H9 (cell line): ENCODE measurements at places on chromosomes 7 and 10. TPM values are rescaled to one million over a fixed set of nuclear protein-coding genes. Genes with fewer than 3 reads are reported as not detected.
A peak's percentile ranks its signal among the peaks of the same experiment; 100 is the strongest.

- no peaks in the 10 kb centered on the region for H3K27me3 ChIP-seq
- DNase-seq: no peak
- no peak overlapping the region for H3K4me3 ChIP-seq
These were observed 229.3 kb upstream of the KLF14 start for GRCh38 chr7:130963339-130963738.

DNA sequence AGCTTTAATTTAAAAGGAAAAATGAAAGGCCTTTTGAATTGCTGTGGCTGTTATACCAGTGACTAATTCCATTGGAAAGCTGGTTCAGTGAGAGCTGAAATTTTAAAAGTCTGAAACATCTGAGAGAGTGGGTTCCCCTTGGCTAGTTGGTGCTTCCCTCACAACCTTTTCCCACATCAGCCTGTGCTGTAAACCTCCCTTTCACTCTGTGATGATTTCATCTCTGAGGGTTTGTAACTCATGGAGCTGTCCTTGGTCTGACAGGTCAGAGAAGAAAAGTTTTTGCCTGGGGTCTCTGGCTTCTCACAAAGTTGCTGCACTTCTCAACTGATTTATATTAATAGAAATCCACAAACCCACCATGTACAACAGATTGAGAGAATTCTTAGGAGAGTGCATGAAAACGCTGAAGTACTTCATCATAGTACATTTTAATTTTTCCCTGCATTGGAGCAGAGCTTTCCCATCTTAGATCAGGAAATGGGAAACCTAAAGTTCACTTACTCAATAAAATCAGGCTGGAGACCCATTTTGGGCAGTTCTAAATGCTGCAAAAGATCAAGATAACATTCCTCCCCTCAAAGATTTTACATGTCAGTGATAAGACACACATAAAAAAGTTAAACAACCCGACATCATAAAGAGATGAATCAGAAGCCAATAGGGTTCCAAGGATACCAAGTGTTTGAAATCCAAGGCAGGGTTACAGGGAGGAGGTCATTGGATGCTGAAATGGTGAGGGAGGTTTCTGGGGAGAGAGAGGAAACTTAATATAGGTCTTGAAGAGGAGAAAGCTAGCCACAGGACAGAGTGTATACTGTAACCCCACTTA lies 157.0 kb upstream of the MKLN1 start:
- no peaks in the 10 kb centered on the region for H3K27me3 ChIP-seq
- no peak for DNase-seq
- H3K4me1 ChIP-seq: no peaks in the 10 kb centered on the region
- no peak overlapping the region for H3K4me3 ChIP-seq
- no peaks in the 10 kb centered on the region for H3K36me3 ChIP-seq
- no peak overlapping the region for H3K27ac ChIP-seq

The SLC13A1 gene
- total RNA-seq: not detected in 2 replicates

GRCh38 chr10:128254476-128254875 lies 128.3 kb upstream of the MKI67 start:
- H3K27ac ChIP-seq: no peak overlapping the region
- H3K36me3 ChIP-seq: no peaks in the 10 kb centered on the region
- H3K27me3 ChIP-seq: no peaks in the 10 kb centered on the region
- H3K4me3 ChIP-seq: no peak overlapping the region

DNA sequence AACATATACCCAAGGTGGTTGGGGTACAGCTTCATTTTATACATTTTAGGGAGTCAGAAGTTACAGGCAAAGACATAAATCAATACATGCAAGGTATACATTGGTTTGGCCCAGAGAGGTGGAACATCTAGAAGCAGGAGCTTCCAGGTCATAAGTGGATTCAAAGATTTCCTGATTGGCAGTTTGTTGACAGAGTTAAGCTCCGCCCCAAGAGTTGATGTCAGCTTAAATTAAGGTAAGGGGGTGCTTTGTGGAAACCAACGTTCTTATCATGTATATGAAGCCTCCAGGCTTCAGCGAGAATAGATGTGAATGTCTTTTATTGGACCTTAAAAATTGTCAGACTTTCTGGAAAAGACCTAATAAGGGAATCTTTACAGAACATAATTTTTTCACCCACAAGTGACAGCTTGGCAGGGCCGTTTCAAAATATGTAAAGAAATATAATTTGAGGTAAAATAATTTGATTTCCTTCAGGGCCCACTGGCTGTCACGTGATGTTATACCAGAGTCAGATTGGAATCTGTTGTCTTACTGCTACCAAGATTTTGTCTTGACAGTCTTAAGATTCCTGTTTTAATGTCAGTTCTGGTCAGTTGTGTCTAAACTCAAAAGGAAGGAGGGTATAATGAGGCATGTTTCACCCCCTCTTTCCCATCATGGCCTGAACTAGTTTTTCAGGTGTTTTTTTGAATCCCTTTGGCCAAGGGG lies 6.3 kb upstream of the PANK1 start:
- H3K4me3 ChIP-seq: no peak overlapping the region
- no peak for DNase-seq
- H3K4me1 ChIP-seq: no peaks in the 10 kb centered on the region; the same call in 1 of the 2 replicates

The H2AZ2 gene
- total RNA-seq: 208 TPM in 2 replicates

The HIBADH gene
- 20.8 and 23.2 TPM in 2 replicates for total RNA-seq

DNA sequence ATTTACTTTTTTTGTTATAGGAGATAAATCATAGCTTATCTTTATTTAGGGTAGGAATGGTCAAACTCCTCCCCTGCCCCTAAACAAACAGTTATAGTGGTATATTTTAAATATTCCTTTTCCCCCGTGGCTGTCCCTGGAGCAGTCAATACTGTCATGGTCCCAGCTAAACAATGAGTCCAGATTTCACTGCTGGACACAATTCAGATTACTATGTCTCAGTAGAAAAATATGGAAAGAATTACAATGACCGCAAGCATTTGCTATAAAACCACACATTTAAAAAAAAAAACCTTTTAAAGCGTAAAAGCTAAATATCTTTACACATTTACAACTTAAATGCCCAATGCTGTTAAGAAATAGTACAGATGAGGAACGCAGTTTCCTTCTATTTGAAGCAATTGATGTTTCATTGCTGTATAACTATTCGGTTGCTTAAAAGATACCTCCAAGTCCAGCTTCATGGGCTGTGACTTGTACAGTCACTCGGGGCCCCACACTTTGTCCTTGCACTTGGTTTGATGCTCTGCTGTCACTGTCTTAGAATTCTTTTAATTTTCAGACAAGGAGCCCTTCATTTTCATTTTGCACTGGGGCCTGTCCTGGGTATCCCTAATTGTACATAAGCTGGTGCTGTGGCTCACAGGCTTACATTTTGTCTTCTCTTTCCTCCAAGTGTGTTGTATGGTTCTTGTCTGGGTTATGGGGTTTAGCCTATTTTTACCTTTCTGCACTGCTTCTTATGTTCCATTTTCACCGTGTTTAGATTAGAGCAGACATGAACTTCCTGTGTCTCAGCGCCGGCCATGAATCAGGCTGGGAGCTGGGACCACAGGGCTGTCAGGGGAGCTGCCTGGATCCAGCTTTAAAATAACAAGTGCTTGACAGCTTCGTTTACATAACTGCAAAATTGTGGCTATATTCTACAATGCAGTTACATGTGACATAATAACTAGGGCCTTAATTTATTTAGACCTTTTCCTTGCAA lies 530.2 kb upstream of the FZD8 start:
- H3K27ac ChIP-seq: no peak overlapping the region
- peaks cover 4% of the 10 kb centered on the region; the same call in 1 of the 2 replicates for H3K4me1 ChIP-seq
- no peak overlapping the region for H3K4me3 ChIP-seq
- no peak for DNase-seq

The SPRN gene
- 0.42 TPM in 2 replicates for total RNA-seq

DNA sequence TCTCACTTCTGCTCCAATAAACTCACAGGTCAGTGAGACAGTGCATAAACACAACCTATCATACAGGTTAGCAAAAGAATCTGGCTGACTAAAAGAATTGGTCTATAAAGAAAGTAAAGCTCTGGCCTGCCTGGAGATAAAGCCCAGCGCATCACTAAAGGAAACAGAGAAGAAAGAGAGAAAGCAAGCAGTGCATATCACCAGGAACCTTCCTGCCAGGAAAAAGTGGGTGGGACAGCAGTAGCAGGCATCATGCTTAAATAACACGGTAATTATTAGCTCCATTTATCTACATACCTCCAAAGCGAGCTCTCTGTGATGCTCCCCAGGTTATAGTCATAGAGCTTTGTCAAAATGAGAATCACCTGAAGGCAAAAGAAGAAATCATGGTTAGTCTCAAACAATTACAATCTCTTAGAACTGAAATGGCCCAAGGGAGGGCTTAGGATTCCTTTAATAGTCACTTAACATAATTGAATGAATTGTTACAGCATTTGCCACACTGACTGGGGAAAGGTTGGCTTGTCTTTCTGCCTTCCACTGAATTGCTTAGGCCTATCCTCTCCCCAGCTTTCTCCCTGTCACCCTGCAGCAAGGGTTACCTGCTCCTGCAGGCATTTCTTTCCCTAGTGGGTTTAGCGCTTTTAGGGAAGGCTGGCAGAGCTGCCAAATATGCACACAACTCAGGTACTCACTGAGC lies 208.1 kb downstream of the SORCS1 start:
- no peaks in the 10 kb centered on the region for H3K4me1 ChIP-seq
- DNase-seq: no peak
- H3K4me3 ChIP-seq: no peak overlapping the region

The CFTR gene
- total RNA-seq: 1.1 and 1.2 TPM in 2 replicates

DNA sequence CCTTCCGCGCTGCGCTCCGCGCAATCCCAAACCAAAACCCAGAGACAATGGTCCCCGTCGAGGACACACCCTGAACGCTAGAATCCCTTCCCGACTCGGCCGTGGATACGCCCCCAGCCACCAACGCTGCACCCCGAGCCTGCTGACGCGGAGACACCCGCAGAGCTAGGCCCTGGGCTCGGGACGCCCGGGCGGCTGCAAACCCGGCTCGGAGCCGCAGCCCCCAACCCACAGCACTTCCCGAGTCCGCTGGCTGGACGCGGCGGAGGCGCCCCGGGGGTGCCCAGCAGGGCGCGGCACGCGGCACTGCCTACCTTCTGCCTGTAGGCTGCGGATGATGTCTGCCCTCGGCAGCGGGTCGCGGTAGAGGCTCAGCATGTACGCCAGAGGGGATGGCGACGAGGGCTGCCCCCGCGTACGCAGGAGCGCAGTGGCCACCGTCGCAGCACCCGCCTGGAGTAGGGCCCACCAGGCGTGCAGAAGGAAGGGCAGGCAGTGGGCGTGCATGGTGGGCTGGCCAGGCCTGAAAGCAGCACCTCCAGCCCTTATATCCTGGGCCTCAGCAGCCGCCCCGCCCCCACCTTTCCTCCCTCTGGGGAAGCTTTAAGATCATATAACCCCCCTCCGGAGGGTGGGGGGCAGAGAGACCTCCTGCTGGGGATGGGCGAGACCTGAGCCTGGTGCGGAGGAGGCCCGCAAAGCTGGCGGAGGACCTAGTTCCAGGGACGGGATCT lies at the start of gene NODAL:
TSS of gene NODAL (minus strand) at position 521 of the 734 bp plus-strand sequence. CDS start at position 507, 14 bp downstream.
- H3K27ac ChIP-seq: no peak within 1 kb of the TSS
- DNase-seq: peak; percentile 72
- H3K27me3 ChIP-seq: peaks cover 7% of the 10 kb centered on the region; the same call in 1 of the 2 replicates
- no peaks in the 10 kb centered on the region for H3K36me3 ChIP-seq
- peak within 1 kb of the TSS; percentile 75 for H3K4me3 ChIP-seq

The TMEM229A gene
- total RNA-seq: 0.37 and 0.46 TPM in 2 replicates

The NUTM2E gene
- total RNA-seq: 0.11 TPM in 1 of 2 replicates, not detected in the other

GRCh38 chr7:35729061-35729783 lies 34.3 kb upstream of the HERPUD2 start:
- H3K4me1 ChIP-seq: no peaks in the 10 kb centered on the region
- no peak overlapping the region for H3K27ac ChIP-seq
- no peak for DNase-seq

- peaks cover 1% of the 10 kb centered on the region; the same call in 2 of the 3 replicates for H3K36me3 ChIP-seq
- DNase-seq: no peak
- H3K4me1 ChIP-seq: no peaks in the 10 kb centered on the region
- no peak overlapping the region for H3K4me3 ChIP-seq
- no peak overlapping the region for H3K27ac ChIP-seq
- no peaks in the 10 kb centered on the region for H3K27me3 ChIP-seq
These were observed 34.3 kb upstream of the ZNF32 start for GRCh38 chr10:43682956-43683355.

DNA sequence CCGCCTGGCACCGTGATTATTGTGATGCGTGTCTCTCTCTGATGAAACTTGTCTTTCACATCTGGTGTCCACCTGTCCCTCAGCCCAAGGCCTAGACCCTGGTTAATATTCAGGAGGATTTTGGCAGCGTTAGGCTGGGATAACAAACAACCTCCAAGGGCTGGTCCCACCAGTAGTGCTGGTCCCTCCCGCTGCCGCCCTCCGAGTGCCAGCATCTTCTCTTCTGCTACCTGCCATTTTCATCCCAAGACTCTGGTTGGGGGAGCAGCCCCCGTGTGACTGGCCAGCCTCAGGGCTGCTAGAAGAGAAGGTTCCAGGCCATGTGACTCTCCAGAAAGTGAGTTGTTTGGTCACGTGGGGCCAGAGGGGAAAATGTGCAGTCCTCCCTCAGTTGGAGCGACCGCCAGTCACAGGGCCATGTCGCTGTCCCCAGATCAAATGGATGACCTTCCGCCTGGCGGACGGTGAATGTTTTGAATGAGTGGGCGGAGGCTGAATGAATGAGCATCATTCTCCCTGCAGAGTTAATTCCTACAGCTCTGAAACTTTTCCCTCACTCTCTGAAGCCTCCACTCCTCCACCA lies 479.9 kb upstream of the FOXK1 start:
- no peak overlapping the region for H3K27ac ChIP-seq
- no peaks in the 10 kb centered on the region for H3K27me3 ChIP-seq
- H3K4me1 ChIP-seq: no peaks in the 10 kb centered on the region
- H3K36me3 ChIP-seq: no peaks in the 10 kb centered on the region

DNA sequence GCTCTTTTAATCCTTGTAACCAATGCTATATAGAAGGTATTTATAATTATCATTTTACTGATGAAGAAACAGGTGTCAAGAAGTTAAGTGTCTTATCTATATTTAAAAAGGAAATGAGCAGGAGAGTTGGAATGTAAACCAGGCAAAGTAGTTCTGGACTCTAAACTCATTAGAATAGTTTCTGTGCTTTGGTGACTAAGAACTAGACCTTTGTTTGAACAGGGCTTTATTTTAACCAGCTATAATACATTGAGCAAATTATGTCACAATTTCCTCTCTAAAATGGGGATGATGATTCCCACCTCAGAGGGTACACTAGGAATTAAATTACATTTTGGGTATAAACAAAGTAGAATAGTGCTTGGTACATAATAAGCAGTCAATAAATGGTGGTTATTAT lies 236.0 kb downstream of the MAGI2 start:
- no peak overlapping the region for H3K4me3 ChIP-seq
- no peaks in the 10 kb centered on the region for H3K36me3 ChIP-seq
- DNase-seq: no peak
- H3K27me3 ChIP-seq: no peaks in the 10 kb centered on the region

GRCh38 chr10:43197834-43198681 lies 59.8 kb downstream of the CSGALNACT2 start:
- H3K36me3 ChIP-seq: peaks cover 47% of the 10 kb centered on the region
- H3K27me3 ChIP-seq: no peaks in the 10 kb centered on the region
- no peak overlapping the region for H3K4me3 ChIP-seq
- H3K4me1 ChIP-seq: no peaks in the 10 kb centered on the region
- H3K27ac ChIP-seq: no peak overlapping the region

DNA sequence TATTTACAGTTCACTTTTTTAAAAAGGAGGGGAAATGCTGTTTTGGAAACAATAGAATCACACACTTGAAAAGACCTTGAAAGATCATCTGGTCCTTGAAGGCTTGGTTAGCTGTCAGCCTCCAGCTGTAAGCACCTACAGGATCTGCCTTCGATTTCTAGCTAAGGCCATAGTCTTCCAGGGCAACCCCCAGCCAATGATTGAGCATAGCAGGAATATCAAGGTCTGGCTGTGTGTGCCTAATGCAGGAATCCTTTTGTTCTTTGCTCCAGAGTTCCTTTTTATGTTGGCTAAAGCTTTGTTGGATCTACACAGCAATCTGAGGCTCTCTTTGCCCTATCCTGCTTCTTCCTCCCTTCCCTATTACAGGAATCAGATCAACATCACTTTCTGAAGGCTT lies 5.2 kb upstream of the YAE1 start:
- H3K27ac ChIP-seq: no peak overlapping the region
- H3K36me3 ChIP-seq: no peaks in the 10 kb centered on the region
- no peaks in the 10 kb centered on the region for H3K27me3 ChIP-seq
- DNase-seq: no peak
- H3K4me3 ChIP-seq: no peak overlapping the region
